ENCODE measurements at places on chromosomes 2 and 18.

- DNase-seq = no peak
Measured at GRCh38 chr2:9807555-9808305, 35.5 kb upstream of the TAF1B start.

DNA sequence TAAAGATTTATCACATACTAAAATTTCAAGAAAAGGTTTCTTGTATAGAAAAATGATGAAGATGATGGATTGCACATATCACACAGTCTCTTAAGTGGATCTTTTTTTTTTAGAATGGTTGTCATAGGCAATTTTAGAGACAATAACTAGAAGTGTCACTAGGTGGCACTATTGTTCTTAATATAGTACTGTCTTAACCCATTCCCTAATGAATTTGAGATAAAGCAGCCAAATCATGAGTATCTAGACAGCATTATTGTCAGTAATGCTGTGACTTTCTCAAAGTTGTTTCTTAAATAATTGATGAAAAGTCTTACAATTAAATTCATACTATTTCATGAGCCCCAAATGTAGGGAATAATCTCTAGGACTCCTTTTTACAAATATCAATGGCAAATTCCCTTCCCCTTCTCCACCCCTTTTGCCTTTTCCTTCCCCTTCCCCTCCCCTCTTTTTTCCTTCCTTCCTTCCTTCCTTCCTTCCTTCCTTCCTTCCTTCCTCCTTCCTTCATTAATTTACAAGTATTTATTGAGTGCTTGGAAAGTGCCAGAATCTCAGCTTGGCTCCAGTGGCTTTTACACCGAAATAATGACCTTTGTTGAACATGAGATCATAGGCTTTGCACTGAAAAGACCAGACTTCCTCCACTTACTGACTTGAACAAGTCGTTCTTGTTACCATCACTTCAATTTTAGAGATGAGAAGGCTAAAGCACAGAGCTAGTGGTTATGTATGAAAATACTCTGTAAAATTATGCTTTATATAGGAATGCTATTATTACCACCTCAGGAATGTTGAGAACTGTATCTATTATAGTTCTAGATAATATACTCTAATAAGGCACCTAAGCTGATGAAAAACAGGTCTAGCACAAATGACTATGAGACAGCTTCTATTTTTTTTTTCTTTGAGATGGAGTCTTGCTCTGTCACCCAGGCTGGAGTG, 19.8 kb downstream of the MYL12B start:
- no peak for DNase-seq

- DNase-seq = no peak
Measured at GRCh38 chr2:15614545-15615300, 23.1 kb downstream of the DDX1 start.

DNA sequence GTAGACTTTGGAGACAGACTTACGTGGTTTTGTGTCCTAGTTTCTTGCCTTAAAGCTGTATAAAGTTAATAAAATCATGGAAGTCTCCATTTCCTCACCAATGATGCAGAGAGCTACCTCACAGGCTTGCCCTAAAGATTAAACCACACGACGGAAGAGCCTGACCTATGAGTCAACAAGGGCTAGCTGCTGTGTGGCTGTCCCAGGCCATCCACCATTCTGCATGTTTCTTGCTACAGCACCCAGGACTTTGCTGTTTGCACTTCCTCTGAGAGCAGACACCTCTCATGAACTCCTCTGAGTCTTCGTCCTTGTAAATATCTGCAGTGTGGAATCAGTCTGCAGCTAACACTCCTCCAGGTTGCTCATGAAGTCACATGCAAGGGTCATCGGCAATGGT, 160.0 kb upstream of the TRIB2 start:
- peak; percentile 22 for DNase-seq

DNA sequence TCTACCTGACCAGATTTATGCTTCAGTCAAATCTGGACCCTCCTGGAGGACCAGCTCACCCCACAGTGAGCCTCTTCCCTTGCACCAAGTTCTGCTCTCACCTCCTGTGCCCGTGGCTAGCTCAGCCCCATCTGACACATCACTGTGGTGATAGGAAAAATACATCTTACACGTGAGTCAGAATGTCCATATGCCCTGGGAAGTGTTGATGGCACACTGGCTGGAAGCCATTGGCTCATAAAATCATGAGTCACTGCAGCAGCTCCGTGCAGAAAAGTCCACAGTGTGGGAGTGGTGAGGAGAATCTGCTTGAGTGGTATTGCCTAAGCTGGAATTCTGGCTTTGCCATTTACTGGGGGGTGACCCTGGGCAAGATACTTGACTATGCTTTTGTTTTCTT, 42.6 kb upstream of the RAPGEF4 start:
- DNase-seq = peak; percentile 23

- DNase-seq = no peak
Measured at GRCh38 chr18:924987-925386, 20.3 kb downstream of the ADCYAP1 start.

DNA sequence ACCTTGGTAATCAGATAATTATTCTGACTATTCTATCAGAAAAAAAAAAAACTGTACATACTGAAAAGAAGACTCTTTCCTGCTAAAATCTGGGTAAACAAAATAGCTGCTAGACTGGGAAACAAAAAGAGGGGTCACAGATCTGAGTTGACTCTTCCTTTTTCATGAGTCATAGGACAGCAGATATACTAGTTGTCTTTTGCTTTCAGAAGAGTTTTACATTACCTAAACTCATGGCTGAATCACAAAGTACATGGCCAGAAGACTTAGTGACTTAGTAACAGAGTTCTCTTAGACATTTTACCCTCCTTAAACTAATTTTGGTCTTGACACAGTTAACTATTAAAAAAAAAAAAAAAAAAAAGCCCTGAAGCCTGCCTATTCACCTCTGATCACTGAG, 834.0 kb upstream of the FSHR start:
- no peak for DNase-seq

DNA sequence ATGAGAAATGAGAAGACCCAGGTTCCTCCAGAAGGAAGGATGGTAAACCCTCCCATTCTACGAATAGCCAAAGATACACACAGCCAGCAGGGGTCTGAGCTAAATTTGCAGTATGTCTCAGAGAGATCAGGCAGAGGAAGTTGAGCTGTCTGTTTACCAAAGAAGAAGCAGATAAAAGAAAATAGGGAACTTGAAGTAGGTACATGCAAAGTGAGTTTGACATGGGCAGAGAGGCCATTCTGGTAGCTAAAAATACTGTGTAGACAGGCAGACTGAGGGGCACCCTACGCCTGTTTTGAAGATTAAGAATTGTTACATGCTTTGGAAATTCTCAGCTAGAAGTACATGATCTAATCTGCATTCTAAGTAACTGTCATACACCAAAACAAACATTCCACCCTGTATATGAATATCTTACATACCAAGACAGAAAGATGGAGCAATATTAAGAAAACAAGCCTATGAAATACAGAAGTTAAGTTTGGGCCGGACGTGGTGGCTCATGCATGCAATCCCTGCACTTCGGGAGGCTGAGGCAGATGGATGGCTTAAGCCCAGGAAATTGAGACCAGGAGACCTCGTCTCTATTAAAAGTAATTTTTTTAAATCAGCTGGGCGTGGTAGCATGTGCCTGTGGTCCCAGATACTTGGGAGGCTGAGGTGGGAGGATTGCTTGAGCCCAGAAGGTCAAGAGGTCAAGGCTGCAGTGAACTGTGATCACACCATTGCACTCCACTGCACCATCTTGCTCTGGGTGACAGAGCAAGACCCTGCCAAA, 157.9 kb downstream of the ANKRD44 start:
- no peak for DNase-seq

DNA sequence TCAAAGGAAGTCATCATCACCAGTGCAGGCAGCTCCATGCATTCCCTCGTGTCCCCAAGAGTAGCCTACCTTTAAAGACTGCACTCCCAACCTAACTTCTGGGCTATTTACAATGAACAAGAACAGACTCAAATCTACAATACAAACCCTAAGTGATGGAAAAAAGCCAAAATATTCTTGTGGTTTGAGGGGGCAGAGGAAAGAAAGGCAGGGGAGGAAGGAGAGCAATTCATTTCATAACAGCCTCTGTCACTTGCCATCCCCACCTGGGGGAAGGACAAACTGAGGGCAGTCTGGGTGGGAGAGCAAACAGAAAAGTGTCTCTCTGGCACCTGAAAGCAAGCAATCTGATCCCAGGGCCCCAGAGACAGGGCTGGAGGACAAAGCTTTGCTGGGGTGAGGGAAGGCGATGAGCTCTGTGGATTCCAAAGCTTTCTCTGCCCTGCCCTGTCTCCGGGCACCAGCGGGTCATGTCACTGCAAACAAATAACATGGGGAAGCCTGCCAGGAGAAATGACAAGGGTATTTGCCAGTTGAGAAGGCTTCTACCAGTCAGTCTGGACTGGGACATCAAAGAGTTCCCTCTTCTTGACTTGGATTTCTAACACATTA, 528.0 kb upstream of the TNP1 start:
- DNase-seq = no peak

- DNase-seq = no peak
Measured at GRCh38 chr2:23606968-23607367, 222.0 kb downstream of the KLHL29 start.

GRCh38 chr2:228654707-228655106, 473.2 kb upstream of the SPHKAP start:
- no peak for DNase-seq

GRCh38 chr2:72685638-72686213, 140.1 kb downstream of the EXOC6B start:
- no peak for DNase-seq

GRCh38 chr2:16653799-16654198, 11.8 kb downstream of the CYRIA start:
- DNase-seq = no peak

GRCh38 chr2:241842620-241843211, 16.0 kb downstream of the PDCD1 start:
- peak; percentile 67 for DNase-seq

Measured in activated CD8-positive, alpha-beta T cell treated with anti-CD3 and anti-CD28 coated beads, Interleukin-2, amount 10 ng/mL, durations not matched to agents 7 days and 5 days (primary cell).